Activated CD8-positive, alpha-beta memory T cell treated with anti-CD3 and anti-CD28 coated beads for 4 hours (primary cell): ENCODE measurements at places on chromosomes 7 and 10.

DNA sequence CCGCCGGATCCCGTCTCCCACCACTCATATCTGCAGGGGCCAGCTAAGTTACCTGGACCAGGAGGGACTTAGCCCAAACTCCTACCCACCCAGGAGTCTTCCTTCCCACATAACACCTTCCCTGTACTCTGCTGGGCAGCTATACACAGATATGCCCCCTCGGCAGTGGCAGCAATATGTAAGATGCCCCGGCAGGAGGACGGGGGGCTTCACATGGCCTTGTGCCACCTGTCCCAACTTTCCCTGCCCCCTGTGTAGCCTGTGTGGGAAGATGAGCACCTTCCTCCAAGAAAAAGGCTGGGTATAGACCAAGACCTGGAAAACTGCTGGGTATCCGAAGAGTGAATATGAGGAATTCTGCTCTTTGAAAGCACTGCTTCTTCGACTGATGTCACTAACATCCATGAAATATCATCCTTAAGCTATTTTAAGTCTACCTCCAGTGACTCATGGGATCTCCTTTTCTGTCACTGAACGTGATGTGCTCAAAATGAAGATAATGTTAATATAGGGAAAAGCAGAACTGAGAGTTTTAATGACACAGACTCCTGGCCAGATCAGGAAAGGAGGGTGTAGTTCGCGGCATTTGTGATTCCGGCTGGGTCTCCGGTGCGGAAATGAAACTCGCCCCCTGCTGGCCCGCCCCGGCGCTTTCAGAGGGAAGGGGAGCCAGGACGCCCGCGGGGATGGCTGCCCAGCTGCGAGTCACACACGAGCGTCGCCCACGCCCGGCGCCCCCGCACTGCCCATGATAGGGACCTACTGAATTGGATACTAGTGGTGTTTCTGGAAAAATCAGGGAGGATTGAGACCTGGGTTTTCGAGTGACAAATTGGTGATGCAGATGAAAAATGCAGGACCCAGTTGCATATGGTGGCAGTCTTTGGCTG is 256.9 kb upstream of the NFE2L3 start:
- DNase-seq, result peak; percentile 19

DNA sequence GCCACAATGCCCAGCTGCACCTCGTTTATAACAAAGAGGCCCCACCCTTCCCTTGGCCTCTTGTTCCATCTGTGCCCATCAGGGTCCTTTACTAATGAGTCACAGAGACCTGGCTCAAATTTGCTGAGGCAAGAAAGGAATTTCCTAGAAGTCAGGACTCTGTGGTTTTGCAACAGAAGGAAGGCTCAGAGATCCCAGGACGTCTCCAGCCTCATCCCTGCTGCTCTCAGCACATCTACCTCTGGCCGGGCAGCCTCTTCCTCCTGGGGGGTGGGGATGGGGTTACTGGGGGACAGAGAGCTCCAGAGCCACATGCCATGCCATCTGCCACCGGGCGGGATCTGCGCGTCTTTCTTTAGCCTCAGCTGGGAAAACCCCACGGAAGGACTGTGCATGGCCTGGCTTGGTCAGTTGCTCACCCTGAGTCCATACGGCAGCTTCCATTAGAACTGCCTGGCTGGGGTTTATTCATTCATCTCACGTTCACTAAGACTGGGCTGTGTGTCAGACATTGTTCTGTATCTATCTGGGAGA is 41.9 kb upstream of the PSMG3 start:
- DNase-seq, result no peak

DNA sequence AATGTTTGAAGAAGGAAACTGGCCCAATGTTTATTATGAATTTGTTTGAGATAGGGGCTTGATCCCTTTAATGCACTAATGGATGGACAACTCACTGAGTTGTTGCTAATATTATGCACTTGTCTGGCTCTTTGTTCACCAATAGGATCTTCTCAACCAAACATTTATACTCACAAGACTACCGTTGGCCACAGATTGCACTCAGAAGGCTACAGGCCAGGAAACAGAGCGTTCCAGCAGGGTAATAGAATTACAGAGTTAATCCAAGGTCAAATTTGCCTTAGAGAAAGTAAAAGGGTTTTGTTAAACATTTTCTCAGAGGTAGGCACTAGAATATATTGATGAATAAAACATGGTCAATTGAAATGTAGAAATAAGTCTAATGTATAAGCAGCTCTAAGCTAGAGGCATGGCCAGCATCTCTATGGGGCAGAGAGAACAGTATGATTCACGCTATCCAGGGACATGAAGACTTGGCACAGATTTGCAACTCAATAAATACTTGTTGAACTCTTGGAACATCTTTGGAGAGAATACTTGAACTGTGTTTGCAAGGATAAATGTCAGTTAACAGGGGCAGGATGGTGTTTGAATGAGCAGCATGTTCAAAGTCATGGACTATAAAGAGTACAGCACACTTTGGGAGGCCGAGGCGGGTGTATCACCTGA is 606.9 kb downstream of the SORCS3 start:
- DNase-seq, result no peak

- DNase-seq, result no peak
Observed at GRCh38 chr10:12025591-12025990, 17.0 kb downstream of the UPF2 start.

DNA sequence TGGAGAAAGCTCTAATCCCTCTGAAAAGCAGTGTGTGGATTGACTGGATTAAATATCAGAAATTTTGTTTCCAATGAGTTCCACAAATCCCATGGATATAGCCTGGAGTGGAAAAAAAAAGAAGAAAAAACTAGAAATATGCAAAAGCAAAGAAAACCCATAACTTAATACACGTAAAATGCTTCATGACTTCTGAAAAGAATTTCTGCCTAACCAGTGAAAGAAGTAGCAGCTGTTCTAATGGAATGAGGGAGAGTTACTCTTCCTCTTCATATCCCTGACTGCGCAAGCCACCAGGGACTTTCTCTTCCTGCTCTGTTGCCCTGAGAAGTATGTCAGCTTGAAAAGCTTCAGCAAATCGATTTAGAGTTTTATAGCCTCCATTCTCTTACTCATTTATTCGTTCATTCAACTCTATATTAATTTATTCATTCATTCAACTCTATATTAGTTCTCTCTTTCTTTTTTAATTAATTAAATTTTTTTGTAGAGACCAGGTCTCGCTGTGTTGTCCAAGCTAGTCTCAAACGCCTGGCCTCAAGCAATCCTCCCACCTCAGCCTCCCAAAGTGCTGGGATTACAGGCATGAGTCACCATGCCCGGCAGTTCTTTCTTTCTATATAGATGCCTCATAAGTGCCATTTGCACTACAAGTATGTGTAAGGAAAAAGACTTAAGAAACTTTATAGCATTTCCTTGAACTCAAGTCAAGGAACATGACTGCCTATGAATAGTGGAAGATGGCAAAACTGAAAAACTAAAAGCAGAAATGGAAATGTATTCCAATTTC is 447.3 kb upstream of the NRP1 start:
- DNase-seq, result no peak

GRCh38 chr7:75689246-75690099 is 49.3 kb downstream of the HIP1 start:
- DNase-seq, result no peak

GRCh38 chr7:235576-236395 is 43.4 kb downstream of the FAM20C start:
- DNase-seq, result no peak

DNA sequence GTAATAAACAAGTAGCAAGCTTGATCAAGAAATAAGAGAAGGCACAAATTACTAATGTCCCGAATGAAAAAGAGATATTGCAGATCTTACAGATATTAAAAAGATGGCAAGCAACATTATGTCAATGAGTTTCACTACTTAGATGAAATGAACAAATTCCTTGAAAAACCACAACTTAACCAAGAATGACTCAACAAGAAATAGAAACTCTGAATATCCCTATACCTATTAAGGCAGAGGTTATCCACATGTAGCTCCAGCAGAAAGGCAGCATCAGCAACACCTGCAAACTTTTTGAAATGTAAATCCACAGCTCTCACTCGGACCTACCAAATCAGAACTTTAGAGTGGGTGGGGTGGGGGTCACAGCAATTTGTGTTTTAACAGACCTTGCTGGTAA is 33.6 kb downstream of the PDE1C start:
- no peak for DNase-seq
